ENCODE measurements at places on chromosomes 16 and 17.

DNA sequence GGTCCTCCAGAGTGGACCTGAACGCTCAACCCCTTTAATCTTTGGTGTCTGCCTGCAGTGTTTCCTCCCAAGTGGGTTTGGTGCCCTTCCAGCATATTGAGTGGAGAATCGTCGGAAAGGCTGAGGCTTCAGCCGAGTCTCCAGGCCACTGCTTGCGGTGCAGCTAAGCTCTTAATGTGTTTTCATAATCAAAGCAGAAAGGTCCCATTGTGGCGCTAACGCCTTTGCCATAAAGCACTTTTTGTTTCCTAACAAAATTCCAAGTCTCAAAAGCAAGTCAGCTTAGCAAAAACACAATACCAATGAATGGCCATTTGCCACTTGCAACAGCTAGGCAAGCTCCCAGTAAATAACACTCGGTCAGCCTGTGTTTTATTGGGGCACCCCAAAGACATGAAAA lies 57.6 kb downstream of the KSR1 start:
- no peak for DNase-seq

GRCh38 chr17:42101513-42102292 lies 3.4 kb upstream of the ZNF385C start:
- DNase-seq, result peak; percentile 78

DNA sequence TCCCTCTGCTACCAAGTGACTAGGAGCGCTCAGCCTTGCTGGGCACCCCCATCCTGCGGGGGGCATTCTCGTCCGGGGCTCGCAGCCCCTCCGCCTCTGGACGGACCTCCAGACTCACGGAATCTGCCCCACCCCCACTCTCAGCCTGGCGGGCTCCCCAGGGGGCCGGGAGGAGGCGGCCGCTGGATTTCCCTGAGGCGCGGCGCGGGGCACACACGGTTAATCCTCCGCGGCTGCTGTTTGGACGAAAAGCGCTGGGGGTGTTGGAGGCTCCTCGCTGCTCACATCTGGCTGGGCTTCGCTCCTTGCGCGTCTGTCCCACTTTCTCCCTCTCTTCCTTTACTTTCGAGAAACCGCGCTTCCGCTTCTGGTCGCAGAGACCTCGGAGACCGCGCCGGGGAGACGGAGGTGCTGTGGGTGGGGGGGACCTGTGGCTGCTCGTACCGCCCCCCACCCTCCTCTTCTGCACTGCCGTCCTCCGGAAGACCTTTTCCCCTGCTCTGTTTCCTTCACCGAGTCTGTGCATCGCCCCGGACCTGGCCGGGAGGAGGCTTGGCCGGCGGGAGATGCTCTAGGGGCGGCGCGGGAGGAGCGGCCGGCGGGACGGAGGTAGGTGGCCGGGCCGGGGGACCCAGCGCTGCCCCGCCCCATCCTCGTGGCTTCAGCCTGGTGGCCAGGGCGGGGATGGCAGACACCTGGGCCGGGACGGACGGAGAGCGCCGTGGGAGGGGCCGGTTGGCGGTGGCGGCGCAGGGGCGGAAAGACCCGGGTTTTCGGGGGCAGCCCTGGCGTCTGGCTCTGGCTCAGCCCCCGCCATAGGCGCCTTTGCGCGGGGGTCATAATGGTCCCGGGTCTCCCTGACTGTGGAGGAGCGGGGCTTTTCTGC lies at the start of gene C1QTNF1:
C1QTNF1 (plus strand) TSS at position 284 of the 886 bp plus-strand sequence. CDS start 19,800 bp downstream, outside the sequence.
- no peak for DNase-seq

GRCh38 chr16:12225255-12225654 lies 248.7 kb downstream of the SNX29 start:
- no peak for DNase-seq

DNA sequence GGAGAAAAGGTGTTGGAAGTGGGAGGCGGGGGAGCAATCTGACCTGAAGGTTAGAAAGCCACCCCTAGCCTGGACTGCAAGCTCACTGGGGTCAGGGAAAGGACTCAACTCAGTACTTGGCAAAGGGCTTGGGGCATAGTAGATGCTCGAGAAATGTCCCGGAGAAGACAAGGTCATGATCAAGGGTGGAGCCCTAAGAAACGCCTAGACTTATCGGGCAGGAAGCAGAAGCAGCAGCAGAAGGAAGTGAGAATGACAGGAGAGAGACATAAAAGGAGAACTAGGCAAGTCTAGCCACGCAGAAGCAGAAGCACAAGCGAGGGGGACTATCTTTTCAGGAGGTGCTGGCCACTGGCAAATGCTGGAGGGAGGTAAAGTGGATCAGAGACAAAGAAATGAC lies 10.2 kb downstream of the COTL1 start:
- peak; percentile 91 for DNase-seq

DNA sequence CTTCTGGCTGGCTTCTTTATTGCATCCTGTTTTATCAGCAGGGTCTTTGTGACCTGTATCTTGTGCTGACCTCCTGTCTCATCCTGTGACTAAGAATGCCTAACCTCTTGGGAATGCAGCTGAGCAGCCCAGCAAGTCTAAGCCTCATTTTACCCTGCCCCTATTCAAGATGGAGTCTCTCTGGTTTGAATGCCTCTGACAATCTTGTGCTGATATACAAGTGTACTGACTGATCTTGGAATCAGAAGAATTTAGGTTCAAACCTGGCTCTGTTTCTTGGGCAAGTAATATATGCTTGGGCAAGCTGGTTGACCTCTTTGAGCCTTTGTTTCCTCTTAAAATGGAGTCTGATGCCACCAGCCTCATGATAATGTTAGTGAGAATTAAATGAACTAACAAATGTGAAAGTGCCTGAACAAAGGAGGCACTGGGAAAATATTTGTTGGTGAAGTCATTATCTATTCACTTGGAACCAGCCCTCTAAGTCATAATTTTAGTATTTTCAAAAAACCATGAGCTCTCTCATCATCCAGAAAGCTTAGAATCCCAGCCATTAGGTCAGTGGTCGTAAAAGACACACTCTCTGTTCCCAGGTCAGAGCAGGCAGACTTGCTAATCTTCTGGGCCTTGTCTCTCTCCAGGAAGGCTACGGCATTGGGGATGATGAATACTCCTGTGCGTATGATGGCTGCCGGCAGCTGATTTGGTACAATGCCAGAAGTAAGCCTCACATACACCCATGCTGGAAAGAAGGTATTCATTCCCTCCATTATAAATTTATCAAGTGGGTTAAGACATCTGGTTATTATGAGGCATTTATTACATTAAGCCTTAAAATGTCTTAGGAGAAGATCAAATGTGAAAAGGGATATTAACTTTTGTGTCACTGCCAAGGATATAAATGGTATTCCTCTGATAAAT lies 18.1 kb upstream of the ARL2BP start:
- DNase-seq, result no peak

- no peak for DNase-seq
These were observed 14.0 kb upstream of the ALDOA start for GRCh38 chr16:30051518-30051917.

DNA sequence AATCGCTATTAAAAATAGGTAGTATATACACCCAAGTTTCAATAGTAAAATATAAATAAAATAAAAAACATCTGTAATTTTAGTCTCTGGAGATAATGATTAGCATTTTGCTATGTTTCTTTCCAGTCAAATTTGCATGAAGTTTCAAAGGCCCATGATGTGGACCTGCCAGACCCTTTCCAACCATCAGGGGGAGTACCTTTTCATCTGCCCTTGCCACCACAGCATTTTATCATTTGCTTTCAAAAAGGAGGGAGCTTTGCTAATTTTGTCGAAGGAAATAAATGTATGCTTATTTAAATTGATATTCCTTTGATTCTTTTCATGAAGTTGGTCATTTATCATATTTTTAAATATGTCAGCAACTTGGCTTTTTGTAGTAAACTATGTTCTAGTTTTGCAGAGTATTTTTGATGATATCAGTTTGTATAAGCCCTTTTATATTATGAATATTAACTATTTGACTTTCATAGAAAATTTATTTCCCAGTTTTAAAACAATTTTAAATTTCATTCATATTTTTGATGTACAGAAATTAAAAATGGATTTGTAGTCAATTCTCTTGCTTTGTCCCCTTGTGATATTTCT lies 115.2 kb upstream of the NETO2 start:
- DNase-seq, result peak; percentile 47

DNA sequence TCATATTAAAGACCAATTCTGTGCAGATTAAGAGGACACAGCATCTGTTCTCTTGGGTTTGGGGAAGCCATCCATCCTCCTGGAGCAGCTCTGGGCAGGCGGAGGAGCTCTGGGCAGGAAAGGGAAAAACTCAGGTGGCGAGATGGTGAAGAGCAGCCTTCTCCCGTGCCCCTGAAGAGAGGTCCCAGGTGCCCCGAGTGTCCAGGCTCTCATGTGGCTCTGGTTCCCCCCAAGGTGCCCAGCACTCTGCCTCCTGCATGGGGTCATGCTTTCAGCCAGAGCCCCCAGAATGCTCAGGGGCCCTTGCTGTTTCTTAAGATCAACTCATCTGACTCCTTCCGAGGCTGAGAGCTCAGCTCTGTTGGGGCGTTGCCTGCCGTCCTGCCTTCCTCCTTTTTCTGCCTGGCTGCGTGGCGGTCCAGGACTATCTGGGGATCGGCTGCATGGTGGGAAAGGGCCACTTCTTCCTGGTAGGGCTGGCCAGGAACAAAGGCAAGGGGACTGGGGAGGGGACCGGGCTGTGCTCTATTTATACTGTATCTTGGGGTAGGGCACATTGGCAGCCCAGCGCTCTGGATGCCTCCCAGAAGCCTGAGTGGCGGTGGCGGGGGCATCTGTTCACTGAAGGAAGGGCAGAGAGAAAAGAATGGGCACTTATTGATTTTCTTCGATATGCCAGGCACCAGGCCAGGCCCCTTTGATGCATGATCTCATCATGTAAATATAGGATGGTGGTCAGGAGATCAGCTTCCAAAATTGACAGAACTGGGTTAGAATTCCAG lies 103.2 kb upstream of the SDK2 start:
- no peak for DNase-seq

- DNase-seq, result peak; percentile 93
These were observed 20.9 kb downstream of the AKTIP start for GRCh38 chr16:53482123-53482522.

DNA sequence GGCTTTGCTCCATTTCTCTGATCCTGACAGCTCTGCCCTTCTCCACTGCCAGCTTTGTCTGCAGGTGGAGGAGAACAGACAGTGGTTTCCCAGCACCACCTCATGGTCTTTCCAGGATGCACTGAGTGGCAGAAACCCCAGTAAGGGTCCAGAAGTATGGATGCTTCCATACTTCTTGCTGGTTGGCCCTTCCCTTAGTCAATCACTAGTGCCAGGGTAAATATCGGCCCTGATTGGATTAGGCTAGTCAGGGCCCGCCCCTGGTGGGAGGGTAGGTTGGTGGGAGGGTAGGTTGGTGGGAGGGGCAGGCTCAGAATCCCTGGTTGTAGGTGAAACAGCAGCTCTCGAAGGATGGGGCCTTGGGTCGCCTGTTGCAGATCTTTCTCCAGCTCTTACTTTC lies 10.2 kb downstream of the RNF213 start:
- no peak for DNase-seq

DNA sequence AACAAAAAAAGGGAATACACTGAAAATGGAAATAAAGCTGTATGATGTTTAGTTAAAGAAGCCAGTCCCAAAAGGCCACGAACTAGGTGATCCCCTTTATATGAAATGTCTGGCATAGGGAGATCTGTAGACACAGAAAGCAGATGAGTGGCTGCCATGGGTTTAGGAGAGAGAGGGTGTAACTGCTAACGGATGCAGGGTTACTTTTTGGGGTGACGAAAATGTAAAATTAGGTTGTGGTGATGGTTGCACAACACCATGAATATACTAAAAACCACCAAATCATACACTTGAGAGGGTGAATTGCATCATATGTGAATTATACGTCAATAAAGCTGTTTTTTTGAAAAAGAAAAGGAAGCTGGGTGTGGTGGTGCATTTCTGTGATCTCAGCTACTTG lies 99.6 kb downstream of the ADCY9 start:
- DNase-seq, result peak; percentile 95

DNA sequence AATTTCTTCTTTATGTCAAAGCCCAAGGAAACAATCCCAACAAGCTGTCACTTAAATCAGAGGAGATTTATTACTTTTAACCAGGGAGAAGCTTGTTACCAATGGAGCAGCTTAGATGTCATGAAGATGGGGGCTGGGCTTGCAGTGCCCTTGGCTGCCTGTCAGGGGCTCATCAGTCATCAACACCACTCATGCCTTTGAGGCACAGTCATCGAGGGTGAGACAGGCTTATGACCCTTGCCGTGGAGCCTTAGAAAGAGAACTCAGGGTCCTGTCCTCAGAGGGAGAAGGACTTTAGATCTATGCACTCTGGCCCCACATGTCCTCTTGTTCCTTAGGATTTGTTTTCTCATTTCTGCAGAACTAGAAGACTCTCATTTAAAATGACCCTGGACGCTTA lies 318.3 kb downstream of the CBLN1 start:
- DNase-seq, result no peak

GRCh38 chr16:23320693-23321092 lies 18.6 kb downstream of the SCNN1B start:
- no peak for DNase-seq

- DNase-seq, result no peak
These were observed 806 bp downstream of the TBX21 start for GRCh38 chr17:47733674-47734410.

GRCh38 chr17:34997355-34997862 lies 17.1 kb downstream of the LIG3 start:
- no peak for DNase-seq

GRCh38 chr17:50831471-50831928 lies 3.9 kb upstream of the WFIKKN2 start:
- no peak for DNase-seq

DNA sequence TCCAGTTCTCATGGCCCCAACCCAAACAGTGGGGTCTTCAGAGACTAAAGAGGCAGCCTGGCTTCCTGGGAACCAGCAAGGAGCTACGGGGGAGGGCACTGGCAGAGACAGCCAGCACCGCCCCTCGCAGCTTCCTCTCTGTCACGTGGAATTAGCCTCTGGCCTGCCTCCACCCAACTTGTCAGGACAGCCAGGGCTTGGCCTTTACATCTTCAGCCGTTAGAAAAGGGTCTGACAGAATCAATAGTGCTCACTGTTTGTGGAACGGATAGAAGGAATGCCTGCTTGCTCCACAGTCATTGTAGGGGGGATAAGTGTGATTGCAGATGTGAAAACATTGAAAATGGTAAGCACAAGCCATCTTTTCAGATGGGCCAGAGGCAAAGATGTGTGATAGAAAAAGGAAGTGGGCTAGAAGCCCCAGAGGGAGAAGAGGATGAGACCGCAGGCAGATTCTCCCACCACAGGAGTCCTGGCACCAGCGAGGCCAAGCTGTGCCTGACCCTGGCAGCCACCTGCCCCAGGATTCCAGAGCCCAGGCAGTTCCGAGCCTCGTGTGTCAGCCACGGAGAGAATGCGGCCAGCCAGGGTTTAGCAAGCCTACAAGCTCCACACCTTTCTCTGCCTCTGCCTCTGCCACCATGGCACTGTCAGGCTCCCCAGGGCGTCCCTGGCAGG lies 18.6 kb downstream of the GRIN2C start:
- DNase-seq, result peak; percentile 77

- DNase-seq, result no peak
These were observed 81.7 kb downstream of the GOSR1 start for GRCh38 chr17:30558686-30559545.

GRCh38 chr16:15034266-15035162 lies 21.4 kb downstream of the NTAN1 start:
- no peak for DNase-seq

GRCh38 chr16:8986111-8986510 lies 22.4 kb upstream of the USP7 start:
- no peak for DNase-seq

All from AML-193 (cell line).